PC-3 (cell line): ENCODE measurements at places on chromosomes 13 and 19.

GRCh38 chr19:50252111-50252886 lies 48.9 kb downstream of the MYH14 start:
- peak; percentile 72 for DNase-seq

DNA sequence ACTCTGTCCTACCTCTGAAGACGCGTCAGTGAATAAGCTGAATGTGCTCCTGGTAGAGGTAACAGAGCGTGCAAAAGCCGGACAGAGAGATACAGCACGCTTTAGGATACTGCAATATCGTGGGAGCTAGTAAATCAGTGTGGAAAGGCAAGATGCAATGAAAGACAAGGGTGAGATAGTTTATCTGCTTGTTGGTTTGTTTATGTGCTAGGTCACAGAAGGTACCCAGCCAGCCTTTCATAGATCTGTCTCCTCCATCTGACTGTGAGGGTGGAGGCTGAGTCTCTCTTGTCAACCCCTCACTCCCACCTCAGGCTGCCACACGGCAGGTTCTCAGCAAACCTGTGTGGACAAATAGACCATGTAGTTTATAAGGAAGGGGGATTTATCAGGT lies 904 bp upstream of the GIPC1 start:
- no peak for DNase-seq

DNA sequence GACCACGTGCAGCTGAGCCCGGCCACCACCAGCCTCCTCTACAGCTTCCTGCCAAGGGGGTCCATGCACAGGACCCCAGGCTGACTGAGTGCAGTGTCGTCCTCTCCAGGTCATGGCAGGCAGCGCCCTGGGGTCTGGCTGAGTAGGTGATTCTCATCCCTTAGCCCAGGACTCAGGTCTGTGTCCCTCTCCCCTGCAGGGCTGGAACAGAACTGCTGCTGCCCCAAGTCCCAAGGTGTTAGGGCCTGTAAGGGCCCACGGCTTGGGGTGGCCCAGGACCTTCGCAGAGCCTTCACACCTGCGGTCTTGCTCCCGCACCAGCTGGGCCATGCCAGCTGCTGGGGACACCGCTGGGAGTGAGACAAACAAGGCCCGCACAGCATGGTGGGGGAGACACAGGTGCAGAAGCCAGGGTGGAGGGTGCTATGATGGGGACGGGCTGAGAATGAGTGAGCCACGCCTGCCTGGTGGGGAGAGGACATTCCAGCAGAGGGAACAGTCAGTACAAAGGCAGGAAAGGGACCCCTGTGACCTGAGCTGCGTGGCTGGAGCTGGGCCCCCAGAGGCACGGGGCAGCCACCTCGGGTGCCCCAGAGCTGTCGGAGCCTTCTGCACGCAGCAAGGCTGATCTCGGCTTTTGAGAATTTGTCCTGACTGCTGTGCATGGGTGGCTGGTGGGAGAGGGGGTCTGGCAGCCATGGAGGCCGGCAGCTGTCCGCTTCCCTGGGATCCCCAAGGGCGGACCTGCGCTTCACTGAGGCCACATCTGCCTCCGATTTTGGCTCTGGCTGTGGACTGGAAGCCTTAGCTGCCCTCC lies 11.9 kb downstream of the PLEKHF1 start:
- no peak for DNase-seq

- no peak for DNase-seq
Measured at GRCh38 chr19:11016631-11017030, 55.8 kb downstream of the SMARCA4 start.

DNA sequence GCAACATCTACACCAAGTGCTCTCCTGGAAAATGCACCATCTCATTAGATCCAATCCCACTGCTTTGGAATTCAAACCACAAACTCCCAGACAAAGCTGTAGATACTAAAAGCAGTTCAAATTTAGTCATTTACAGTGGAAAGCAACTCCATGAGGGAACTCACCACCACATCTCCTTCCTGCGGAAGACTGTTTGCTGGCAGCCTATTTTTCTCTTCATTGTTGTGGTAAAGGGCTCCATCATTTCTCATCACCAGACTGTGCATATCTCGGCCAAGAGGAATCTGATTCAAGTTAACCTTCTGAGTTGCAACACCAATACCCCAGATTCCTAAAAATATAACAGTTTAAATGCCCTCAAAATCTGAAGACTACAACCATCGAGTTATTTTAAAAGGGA lies 8.4 kb downstream of the SPRYD7 start:
- no peak for DNase-seq
